K562 (cell line): ENCODE measurements at places on chromosomes 2 and 18. TPM values are rescaled to one million over a fixed set of nuclear protein-coding genes. Genes with fewer than 3 reads are reported as not detected.

Gene UGT1A8
- total RNA-seq: not detected in 2 replicates

Gene TTL
- 51.4 and 53.5 TPM in 2 replicates for total RNA-seq

Gene CXCR1
- not detected in 2 replicates for total RNA-seq

Gene HOXD8
- not detected in 2 replicates for total RNA-seq

Gene MEP1B
- not detected in 2 replicates for total RNA-seq
